ENCODE measurements at places on chromosomes 7 and 10.

DNA sequence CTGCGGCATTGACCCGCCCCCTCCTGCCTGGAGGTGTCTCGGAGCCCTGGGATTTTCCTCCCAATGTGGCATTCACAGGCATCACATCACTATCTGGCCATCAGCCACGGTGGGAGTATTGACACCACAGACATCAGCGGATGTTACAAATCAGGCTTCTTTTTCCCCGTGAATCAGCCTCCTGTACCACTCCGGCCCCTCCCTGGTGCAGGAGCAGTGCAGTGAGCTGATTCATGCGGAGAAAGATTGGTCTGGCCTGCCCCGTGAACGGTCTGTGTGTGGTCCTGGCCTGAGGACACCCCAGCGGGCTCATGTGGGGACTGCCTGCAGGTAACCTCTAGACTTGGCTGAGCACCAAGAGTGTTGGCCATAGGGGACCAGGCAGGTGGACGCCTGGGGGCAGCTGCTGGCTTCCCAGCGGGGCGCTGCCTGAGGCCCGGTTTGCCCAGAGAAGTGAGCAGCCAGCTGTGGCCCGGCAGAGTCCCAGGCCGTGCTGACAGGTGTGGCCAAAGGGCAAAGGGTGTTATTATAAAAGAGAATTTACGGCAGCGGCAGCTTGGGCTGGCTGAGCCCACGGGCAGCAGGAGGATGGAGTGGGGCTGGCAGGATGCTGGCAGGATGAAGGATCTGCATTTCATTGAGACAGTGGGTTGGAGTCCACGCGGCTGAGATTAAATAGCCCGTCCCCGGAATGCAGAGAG, 32.1 kb upstream of the GNA12 start:
- peak; percentile 89 for DNase-seq

- DNase-seq, result no peak
Observed at GRCh38 chr10:22476601-22477321, 131.5 kb downstream of the SPAG6 start.

DNA sequence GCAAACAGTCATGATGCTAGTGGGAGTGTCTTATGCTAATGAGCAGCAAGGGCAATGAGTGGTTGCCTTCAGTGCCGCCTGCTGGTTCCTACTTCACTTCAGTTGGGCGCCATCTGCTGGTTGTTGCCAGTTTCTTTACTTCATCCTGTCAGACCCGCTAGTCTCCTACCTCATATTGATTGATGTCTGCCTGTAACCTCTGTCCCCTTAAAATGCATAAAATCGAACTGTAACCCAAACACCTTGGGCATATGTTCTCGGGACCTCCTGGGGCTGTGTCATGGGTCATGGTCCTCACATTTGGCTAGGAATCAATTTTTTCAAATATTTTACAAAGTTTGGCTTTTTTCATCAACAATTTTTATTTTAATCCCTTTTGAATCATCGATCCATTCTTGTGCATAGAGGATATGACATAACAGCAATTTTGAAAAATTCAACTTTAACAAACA, 62.8 kb upstream of the C7orf33 start:
- DNase-seq, result peak; percentile 69

DNA sequence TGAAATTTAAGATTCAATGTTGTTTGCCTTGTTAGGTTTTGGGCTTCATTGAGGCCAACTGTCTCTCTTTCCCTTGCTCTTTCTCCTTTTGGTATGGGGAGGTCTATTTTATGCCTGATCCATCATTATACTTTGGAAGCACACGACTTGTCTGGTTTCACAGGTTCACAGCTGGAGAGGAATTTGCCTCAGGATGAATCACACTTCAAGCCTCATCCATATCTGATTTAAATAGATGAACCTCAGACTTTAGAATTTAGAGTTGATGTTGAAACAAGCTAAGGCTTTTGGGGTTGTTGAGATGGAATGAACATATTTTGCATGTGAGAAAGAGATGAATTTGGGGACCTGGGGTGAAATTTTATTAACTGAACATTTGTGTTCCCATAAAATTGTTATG, 150.5 kb upstream of the IGFBP3 start:
- DNase-seq, result no peak

DNA sequence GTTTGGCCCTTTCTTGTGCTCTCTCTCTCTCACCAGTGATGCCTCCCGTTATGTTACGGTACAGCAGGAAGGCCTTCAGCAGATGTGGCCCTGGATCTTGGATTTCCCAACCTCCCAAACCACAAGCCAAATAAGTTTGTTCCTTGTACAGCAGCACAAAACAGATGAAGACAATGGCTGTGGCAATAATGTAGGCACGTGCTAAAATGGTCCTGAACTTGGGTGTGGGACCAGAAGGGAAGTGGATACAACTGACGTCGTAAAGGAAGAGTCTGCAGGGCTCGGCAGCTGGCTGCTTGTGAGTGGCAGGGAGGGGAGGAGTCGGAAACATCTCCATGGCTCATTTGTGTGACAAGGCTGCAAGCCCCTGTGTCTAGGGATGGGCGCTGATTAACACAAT, 26.8 kb downstream of the PROSER2 start:
- DNase-seq, result no peak

- DNase-seq, result no peak
Observed at GRCh38 chr7:3488829-3489228, 187.8 kb downstream of the SDK1 start.

- DNase-seq, result no peak
Observed at GRCh38 chr10:131693766-131694165, 207.0 kb upstream of the PPP2R2D start.

DNA sequence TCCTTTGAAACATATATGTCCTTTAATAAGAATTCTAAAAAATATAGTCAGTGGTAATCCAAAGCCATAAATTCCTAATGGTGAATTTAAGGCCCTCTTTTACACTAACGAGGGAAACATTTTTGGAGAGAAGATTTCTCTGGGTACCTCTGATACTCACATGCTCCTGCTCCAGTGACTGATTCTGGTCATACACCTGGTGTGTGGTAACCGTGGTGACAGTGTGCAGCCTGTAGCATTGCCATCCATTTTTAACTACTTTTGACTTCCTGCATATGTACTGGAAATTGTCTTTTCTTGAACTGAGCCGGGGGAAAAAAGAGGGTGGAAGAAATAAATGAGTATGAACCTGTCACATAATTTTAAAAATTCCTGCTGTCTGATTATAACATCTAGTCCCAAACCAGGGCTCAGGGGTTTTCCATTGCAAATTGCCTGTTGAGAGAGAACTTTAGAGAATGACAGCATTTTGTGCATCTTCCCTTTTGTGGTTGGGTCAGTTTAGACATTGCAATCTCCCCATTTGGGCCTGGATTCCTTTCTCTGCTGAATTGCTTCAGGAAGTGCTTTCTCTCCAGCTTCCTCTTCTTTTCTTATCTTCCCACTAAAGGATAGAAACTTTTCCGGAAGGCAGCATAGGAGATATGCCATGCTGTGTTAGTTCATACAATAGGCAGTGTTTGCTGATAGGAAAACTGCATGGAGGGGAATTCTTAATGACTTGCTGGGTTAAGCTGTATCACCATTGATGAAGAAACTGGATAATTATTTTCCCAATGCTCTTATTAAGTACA, 125.5 kb downstream of the GRM3 start:
- no peak for DNase-seq

DNA sequence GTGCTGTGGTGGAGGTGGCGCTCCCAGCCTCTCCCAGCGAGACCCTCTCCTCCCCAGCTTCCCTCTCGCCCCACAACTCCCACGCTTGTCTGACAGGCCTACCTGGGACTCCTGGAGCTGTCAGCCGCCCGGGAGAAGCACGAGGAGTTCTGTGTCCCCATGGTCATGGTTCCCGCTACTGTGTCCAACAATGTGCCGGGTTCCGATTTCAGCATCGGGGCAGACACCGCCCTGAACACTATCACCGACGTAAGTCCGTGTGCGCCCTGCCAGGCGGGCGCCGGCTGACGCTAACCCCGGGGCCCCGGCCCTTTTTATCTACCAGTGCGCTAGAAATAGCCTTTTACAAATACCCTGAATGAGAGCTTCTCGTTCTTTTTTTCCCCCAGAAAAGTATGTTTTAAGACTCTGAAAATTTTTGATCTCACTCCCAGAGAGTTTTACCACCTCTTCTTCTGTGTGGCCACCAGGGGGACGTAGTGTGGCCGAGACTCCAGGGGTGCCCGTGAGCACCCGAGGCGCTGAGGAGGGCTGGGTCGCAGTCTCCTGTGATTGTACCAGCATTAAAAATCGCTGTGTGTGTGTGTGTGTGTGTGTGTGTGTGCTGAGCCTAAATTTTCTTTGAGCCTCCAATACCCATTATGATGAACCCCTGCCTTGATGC, 52.6 kb downstream of the PFKP start:
- DNase-seq, result peak; percentile 20

- no peak for DNase-seq
Observed at GRCh38 chr10:125033146-125033924, 91.4 kb downstream of the ZRANB1 start.

DNA sequence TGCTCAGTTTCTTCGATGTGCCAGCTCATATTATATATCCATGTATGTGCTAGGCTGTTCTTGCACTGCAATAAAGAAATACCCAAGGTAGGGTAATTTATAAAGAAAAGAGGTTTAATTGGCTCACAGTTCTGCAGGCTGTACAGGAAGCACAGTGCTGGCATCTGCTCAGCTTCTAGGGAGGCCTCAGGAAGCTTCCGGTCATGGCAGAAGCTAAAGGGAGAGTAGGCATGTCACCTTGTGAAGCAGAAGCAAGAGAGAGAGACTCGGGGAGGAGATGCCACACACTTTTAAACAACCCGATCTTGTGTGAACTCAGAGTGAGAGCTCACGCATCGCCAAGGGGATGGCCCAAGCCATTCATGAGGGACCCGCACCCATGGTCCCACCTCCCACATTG, 13.8 kb upstream of the ECHDC3 start:
- no peak for DNase-seq

- no peak for DNase-seq
Observed at GRCh38 chr7:159175792-159176191, 31.1 kb upstream of the VIPR2 start.

- peak; percentile 33 for DNase-seq
Observed at GRCh38 chr7:81926154-81926553, 156.3 kb upstream of the HGF start.

DNA sequence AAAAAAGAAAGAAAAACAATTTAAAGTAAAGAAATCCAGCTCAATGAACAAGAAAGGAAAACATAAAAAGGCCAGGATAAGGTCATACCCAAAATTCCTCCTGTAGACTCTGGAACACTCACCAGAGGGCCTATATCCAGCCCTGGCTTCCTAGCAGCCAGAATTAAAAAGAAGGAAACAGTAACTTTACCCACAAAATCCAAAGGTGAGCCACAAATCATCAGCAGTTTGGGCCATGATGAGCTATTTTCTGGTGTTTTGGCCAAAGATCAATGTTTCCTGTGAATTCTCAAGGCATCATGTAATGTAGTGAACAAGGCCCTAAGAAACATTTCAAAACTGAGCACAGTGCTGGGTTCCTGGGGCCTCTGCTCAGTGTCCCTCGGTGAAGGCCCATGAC, 87.8 kb downstream of the LARP4B start:
- no peak for DNase-seq

- DNase-seq, result peak; percentile 83
Observed at GRCh38 chr10:32112055-32112454, 55.8 kb upstream of the KIF5B start.

GRCh38 chr10:33715303-33715975, 381.0 kb upstream of the NRP1 start:
- DNase-seq, result no peak

DNA sequence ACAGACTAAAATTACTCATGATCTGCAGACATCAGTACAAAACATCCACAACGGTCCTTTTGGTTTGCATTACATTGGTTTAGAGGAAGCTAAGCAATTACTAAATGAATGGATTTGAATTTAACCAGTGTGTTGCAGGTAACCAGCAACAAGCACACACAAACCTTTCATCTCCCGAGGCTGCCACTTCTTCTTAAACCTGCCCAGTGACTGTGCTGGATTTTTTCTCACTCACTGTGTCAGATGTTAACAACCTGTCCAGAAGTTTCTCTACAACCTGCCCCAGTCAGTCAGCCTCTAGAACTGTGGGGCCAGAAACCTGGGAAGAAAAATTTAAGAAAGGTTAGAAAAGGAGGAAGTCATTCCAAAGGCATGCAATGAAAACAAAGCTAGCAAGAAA, 2.4 kb upstream of the MEOX2 start:
- no peak for DNase-seq

- DNase-seq, result no peak
Observed at GRCh38 chr7:36707898-36708297, 16.4 kb downstream of the AOAH start.

- DNase-seq, result peak; percentile 67
Observed at GRCh38 chr7:138565451-138566114, 105.5 kb downstream of the TRIM24 start.

GRCh38 chr7:138097064-138097741, 20.9 kb downstream of the AKR1D1 start:
- peak; percentile 14 for DNase-seq

DNA sequence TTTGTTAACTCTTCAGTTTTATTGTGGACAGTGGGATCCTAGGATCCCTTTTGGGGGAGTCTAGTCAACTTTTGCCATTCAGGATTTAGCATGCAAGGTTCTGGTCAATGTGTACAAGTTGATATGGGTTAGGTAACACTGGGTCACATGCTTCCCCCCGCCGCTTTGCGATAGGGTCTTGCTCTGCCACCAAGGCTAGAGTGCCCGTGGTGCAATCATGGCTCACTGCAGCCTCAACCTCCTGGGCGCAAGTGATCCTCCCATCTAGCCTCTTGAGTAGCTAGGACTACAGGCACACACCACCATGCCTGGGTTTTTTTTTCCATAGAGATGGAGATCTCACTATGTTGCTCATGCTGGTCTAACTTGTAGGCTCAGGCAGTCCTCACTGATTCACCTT, 3.2 kb upstream of the CSGALNACT2 start:
- no peak for DNase-seq

GRCh38 chr7:48042216-48042615, 6.9 kb downstream of the C7orf57 start:
- DNase-seq, result no peak

DNA sequence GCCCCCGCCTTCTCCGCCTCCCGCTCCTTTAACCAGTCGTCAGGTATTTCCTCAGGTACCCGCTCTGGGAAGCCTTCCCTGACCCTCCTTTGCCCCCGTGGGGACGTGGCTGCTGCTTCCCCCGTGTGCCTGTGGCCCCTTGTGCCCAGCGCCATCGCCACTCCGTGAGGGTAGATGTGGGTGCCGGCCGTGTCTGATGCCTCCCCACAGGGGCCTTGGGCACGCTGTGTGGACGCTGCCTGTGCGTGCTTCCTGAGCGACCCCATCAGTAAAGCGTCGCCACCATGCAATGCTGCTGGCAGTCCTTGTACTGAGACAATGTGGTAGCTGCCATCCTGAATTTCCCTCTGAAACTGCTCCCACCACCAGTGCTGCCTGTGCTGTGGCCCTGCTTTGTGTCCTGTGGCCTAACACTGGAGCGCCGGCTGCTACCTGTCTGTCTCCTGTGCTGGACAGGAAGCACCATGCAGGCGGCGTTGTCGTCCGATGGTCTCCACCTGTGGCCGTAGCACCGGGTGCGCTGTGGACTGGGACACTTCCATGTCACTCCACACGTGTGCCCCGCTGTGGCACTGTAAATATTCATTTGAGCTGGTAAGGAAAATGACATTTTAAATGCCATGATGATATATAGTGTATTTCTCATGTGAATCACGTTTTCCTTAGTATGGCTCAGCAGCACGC, 213.8 kb downstream of the MGMT start:
- no peak for DNase-seq

- no peak for DNase-seq
Observed at GRCh38 chr10:107618504-107618994, 454.0 kb upstream of the SORCS1 start.

Data from fibroblast of lung (primary cell).